ENCODE measurements at places on chromosomes 5 and 9.

DNA sequence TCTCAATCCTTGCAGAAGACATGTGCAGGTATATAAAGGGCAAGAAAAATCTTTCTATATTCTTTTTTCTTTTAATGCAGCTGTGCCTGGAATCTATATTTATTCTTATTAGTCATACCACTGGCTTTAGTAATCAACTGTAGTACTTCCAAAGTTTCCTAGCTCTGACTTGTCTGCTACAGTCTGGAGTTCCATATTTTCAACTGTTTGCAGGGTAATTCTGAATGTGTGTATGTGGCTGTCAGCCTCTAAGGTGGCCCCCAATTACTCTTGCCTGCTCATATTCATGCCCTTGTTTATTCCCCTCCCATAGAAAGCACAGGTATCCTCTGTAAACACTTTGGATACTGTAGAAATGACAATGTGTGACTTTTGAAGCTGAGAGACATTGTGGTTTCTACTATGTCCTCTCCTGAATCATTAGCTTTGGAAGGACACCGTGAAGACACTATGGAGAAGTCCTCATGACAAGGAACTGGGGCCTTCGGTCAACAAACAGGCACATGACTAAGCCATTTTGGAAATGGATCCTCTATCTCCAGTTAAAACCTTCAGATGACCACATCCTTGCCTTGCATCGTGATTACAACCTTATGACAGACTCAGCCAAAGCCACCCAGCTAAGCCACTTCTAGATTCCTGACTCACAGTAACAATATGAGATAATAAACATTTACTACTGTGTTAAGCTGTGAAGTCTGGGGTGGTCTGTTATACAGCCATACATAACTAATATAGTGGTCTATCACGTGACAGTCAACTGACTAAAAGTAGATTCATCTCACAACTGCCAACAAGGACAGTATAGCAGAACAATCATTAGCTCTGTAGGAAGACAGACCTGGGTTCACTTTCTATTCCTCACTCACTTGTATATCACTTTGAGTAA lies 49.5 kb upstream of the SUSD1 start:
- DNase-seq: no peak

GRCh38 chr9:134544388-134545214 lies 97.0 kb upstream of the COL5A1 start:
- DNase-seq: no peak

GRCh38 chr5:2207416-2208238 lies 324.9 kb upstream of the IRX4 start:
- DNase-seq: no peak

- DNase-seq: no peak
These were observed 52.6 kb downstream of the ESM1 start for GRCh38 chr5:54932789-54933188.

DNA sequence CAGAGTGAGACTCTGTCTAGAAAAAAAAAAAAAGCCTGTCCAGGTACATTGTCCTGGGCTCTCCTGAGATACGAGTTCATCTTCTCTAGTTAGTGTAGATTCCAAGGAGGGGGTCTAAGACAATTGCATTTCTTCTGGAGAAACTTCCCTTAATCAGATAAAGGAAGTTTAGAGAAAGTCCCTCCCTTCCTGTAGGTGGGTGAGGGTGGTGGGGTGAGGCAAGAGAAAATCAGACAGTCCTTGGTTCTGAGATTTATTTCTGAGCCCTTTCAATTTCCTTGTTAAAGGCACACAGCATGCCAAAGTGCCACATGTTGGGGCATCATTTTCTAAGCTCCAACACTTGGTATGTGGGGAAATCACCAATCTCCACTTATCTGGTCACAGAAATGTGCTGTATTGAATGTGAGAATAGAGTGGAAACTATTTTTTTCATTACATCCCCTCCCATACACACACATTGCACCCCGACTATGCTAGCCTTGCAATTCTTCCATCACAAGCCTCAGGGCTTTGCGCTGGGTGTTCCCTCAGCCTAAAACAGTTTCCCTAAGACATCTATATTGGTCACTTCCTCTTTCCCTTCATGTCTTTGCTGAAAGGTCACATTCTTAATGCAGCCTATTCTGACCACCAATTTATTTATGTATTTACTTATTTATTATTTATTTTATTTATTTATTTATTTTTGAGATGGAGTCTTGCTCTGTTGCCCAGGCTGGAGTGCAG lies 5.1 kb upstream of the TUT7 start:
- no peak for DNase-seq

GRCh38 chr5:14256026-14256690 lies 113.0 kb downstream of the TRIO start:
- no peak for DNase-seq

Data from stimulated activated CD4-positive, alpha-beta T cell treated with anti-CD3 and anti-CD28 coated beads, Interleukin-15, amount 100 ng/mL, for 1 hour (primary cell).